Panc1 (cell line): ENCODE measurements at places on chromosomes 12 and 14. TPM values are rescaled to one million over a fixed set of nuclear protein-coding genes. Genes with fewer than 3 reads are reported as not detected.

Gene ACOT4
- total RNA-seq, result 2.7 TPM

Gene HOTAIR
- total RNA-seq, result 31.7 TPM

Gene LTBP2
- total RNA-seq, result 69.8 TPM

Gene KRT6A
- total RNA-seq, result not detected

Gene ACSS3
- total RNA-seq, result 0.10 TPM

- H3K27ac ChIP-seq, result no peak overlapping the region
- H3K4me1 ChIP-seq, result no peaks in the 10 kb centered on the region
- H3K36me3 ChIP-seq, result no peaks in the 10 kb centered on the region
- H3K27me3 ChIP-seq, result peaks cover 7% of the 10 kb centered on the region
These were observed 169.2 kb upstream of the MYL2 start for GRCh38 chr12:111089616-111090015.

GRCh38 chr14:39350866-39351265, 81.4 kb downstream of the FBXO33 start:
- peaks cover 5% of the 10 kb centered on the region; the same call in 1 of the 2 replicates for H3K36me3 ChIP-seq
- no peaks in the 10 kb centered on the region for H3K4me1 ChIP-seq
- H3K27ac ChIP-seq, result no peak overlapping the region
- H3K4me3 ChIP-seq, result no peak overlapping the region

GRCh38 chr12:43118234-43118633, 433.8 kb downstream of the ADAMTS20 start:
- no peak for DNase-seq
- H3K4me1 ChIP-seq, result no peaks in the 10 kb centered on the region
- no peak overlapping the region for H3K4me3 ChIP-seq
- no peak overlapping the region for H3K27ac ChIP-seq
- no peaks in the 10 kb centered on the region for H3K27me3 ChIP-seq
- H3K36me3 ChIP-seq, result no peaks in the 10 kb centered on the region

DNA sequence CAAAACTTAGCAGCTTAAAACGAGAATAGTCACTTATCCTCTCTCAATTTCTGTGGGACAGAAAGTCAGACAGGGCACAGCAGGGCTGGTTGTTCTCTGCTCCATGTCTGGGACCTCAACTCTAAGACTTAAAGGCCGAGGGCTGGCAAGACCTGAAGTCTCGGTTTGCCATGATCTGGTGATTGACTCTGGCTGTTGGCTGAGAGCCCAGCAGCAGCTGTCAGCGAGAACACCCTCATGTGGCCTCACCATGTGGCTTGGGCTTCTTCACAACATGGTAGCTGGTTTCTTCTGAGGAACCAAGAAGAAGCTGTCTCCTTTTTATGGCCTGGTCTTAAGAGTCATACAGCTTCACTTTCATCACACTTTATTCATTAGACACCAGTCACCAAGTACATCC, 1.7 kb upstream of the VASH1 start:
- no peak for DNase-seq
- H3K36me3 ChIP-seq, result no peaks in the 10 kb centered on the region; the same call in 1 of the 2 replicates
- H3K4me1 ChIP-seq, result no peaks in the 10 kb centered on the region
- H3K27me3 ChIP-seq, result no peaks in the 10 kb centered on the region

- H3K27me3 ChIP-seq, result no peaks in the 10 kb centered on the region; the same call in 1 of the 2 replicates
- H3K27ac ChIP-seq, result peak overlapping the region; percentile 94
- no peak for DNase-seq
These were observed 1.2 kb upstream of the PA2G4 start for GRCh38 chr12:56103066-56103711.

DNA sequence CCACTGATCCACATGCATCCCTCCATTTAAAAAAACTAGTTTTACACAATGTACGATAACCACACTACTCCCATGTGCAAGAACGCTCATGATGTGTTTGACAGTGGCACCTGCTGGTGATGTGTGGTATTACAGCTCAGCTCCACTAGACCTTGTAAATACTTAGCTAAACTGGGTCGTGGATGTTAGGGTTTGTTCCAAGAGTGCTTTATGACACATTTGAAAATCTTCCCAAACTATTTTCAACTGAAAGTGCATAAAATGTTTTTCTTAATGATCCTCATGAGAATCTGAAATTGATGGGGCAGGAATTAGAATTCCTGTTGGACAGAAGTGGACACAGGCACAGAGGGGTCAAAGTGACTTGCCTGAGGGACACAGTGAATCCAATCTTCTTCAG, 99.2 kb downstream of the SCARB1 start:
- DNase-seq, result no peak
- peaks cover 36% of the 10 kb centered on the region for H3K4me1 ChIP-seq
- H3K36me3 ChIP-seq, result no peaks in the 10 kb centered on the region
- no peak overlapping the region for H3K4me3 ChIP-seq

DNA sequence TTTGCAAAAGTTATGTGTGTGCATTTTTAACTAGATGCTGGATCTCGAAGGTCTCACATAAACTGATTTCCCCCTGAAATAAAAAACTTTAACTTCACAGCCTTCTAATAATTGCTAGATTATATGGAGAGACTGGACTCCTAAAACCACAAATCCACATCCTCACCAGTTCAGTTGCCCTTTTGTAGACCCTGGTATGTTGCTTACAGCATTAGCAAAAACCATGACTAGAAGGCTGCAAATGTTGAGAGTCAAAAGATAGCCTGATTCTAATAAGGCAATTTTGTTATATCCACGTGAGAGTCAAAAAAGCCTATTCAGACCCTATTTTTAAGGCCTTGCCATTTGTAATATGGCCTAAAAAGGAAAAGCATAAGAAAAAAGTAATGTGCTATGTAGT, 37.4 kb downstream of the RASSF8 start:
- no peaks in the 10 kb centered on the region for H3K27me3 ChIP-seq
- H3K27ac ChIP-seq, result peak overlapping the region; percentile 67; the same call in 1 of the 2 replicates
- no peak overlapping the region for H3K4me3 ChIP-seq
- H3K4me1 ChIP-seq, result peaks cover 33% of the 10 kb centered on the region
- no peaks in the 10 kb centered on the region for H3K36me3 ChIP-seq

DNA sequence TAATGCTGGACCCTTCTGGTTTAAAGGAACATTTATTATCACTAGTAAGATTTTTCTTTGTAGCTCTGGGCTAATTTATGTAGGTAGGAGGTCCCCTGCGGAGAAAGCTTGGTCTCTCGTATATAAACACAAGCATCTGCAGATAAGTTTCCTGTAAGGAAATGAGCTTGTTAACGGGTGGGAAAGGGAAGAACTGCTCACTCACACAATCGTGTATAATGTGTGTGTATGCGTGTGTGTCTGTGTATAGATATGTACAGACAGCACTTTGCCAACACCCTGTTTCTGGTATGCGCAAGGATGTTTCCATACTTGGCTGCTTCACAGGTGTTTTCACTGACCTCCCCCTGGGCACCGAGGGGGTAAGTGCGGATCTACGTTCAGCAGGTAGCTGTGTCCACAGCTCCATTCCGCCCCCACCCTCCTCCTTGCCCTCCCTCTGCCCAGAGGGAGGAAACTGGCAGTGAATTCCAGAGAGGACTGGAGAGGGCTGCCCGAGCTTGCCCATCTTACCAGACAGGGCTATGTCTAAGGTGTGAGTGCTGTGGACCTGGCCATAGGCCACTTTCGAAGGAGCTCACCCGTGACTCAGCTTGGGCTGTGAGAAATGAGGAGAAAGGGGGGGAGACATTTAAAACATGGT, 65.2 kb downstream of the NINJ2 start:
- no peak for DNase-seq
- no peaks in the 10 kb centered on the region for H3K36me3 ChIP-seq
- no peak overlapping the region for H3K4me3 ChIP-seq
- no peaks in the 10 kb centered on the region for H3K27me3 ChIP-seq
- peak overlapping the region; percentile 41; the same call in 1 of the 2 replicates for H3K27ac ChIP-seq
- H3K4me1 ChIP-seq, result peaks cover 10% of the 10 kb centered on the region

- no peak overlapping the region for H3K4me3 ChIP-seq
- no peak for DNase-seq
- no peaks in the 10 kb centered on the region for H3K36me3 ChIP-seq
- no peak overlapping the region for H3K27ac ChIP-seq
- H3K4me1 ChIP-seq, result peaks cover 2% of the 10 kb centered on the region; the same call in 1 of the 2 replicates
These were observed 19.1 kb upstream of the MAPKAPK5 start for GRCh38 chr12:111822886-111823285.

- no peaks in the 10 kb centered on the region for H3K36me3 ChIP-seq
- no peaks in the 10 kb centered on the region for H3K27me3 ChIP-seq
- H3K4me3 ChIP-seq, result no peak overlapping the region
These were observed 325.1 kb downstream of the BCL11B start for GRCh38 chr14:98946940-98947339.

DNA sequence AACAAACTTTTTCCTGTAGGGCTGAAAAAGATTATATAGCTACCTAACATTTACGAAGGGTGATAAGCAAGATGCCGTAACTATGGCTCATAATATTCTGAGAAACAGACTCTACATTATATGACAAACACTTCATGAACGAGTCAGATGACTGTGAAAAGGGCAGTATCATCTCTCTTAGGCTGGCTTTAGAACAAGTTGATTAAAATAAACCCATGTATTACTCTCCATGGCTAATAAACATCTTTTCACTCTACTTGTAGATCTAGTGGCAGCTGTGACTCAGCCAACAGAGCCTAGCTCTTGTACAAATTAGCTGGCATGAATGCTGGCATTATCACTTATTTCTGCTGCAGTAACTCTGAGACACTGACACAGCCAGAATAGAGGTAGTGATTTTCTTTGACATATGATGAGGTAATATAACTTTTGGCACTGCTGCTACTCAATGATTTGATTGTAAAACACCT, 47.1 kb downstream of the SLC2A13 start:
- H3K36me3 ChIP-seq, result no peaks in the 10 kb centered on the region
- peaks cover 15% of the 10 kb centered on the region; the same call in 1 of the 2 replicates for H3K4me1 ChIP-seq
- no peaks in the 10 kb centered on the region for H3K27me3 ChIP-seq
- H3K4me3 ChIP-seq, result no peak overlapping the region
- H3K27ac ChIP-seq, result no peak overlapping the region

- H3K27ac ChIP-seq, result no peak overlapping the region
- H3K27me3 ChIP-seq, result peaks cover 2% of the 10 kb centered on the region
- no peaks in the 10 kb centered on the region for H3K36me3 ChIP-seq
- no peak for DNase-seq
These were observed 98.9 kb downstream of the BCL11B start for GRCh38 chr14:99173086-99173485.

GRCh38 chr14:89524990-89525667, 108.1 kb upstream of the FOXN3 start:
- H3K36me3 ChIP-seq, result no peaks in the 10 kb centered on the region
- no peak for DNase-seq
- H3K27ac ChIP-seq, result no peak overlapping the region
- no peaks in the 10 kb centered on the region for H3K4me1 ChIP-seq

GRCh38 chr12:77384941-77385340, 319.6 kb upstream of the E2F7 start:
- H3K27me3 ChIP-seq, result no peaks in the 10 kb centered on the region
- H3K36me3 ChIP-seq, result no peaks in the 10 kb centered on the region; the same call in 1 of the 2 replicates
- no peak overlapping the region for H3K4me3 ChIP-seq
- no peak for DNase-seq
- no peak overlapping the region for H3K27ac ChIP-seq
- no peaks in the 10 kb centered on the region for H3K4me1 ChIP-seq

- H3K4me1 ChIP-seq, result no peaks in the 10 kb centered on the region
- H3K36me3 ChIP-seq, result no peaks in the 10 kb centered on the region
- H3K4me3 ChIP-seq, result no peak overlapping the region
- no peak overlapping the region for H3K27ac ChIP-seq
These were observed 125.6 kb upstream of the RPH3A start for GRCh38 chr12:112665958-112666357.

- no peaks in the 10 kb centered on the region for H3K4me1 ChIP-seq
- H3K27me3 ChIP-seq, result peaks cover 26% of the 10 kb centered on the region
- no peaks in the 10 kb centered on the region for H3K36me3 ChIP-seq
- no peak overlapping the region for H3K27ac ChIP-seq
- no peak overlapping the region for H3K4me3 ChIP-seq
These were observed 1.4 kb downstream of the TMTC1 start for GRCh38 chr12:29782285-29782870.

DNA sequence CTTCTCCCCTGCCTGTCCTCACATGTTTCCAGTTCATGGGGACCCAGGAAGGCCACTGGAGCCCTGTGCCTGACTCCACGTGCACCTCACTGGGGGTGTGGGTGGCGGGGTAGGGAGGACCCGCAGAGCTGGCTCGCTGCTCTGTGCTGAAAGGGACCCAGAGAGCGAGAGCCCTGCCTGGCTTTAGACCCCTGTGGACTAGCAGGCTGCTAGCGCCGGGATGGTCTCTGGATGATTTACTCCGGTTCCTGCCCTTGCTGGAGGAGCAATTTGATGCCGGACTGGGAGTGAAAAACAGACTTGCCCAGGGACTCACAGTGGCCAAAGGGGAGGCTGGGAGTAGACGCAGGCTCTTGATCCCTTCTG, 49.0 kb downstream of the NTF3 start:
- no peak for DNase-seq
- H3K4me1 ChIP-seq, result no peaks in the 10 kb centered on the region
- H3K4me3 ChIP-seq, result no peak overlapping the region

DNA sequence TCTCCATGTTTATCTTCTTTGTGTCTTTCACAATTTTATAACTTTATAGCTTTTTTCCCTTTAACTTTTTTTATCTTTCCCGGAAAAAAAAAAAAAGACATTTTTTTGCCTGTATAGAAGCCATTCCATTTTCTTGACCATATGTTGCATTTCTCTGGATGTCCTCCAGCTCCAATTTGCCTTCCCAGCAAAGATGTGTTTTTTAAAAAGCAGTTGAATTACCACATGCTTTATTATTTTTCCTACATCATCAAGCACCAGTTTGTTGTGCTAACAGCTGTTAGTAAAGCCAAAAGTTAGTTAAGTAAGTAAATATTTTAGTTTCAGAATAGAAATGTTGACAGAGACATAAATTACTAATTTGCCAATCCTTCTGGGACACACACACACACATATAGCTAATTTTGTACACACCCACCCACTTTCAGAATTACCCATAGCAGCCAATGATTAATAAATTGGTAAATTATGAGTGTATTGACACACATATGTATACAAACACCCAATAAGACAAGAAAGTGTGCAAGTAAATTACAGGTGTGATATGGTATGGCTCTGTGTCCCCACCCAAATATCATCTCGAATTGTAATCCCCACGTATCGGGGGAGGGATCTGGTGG, 118.3 kb downstream of the SLC38A6 start:
- H3K4me1 ChIP-seq, result peaks cover 7% of the 10 kb centered on the region; the same call in 1 of the 2 replicates
- no peak overlapping the region for H3K27ac ChIP-seq
- no peak overlapping the region for H3K4me3 ChIP-seq
- no peaks in the 10 kb centered on the region for H3K36me3 ChIP-seq
- no peak for DNase-seq

- no peaks in the 10 kb centered on the region for H3K36me3 ChIP-seq
- no peak overlapping the region for H3K4me3 ChIP-seq
- no peaks in the 10 kb centered on the region for H3K4me1 ChIP-seq
- H3K27me3 ChIP-seq, result no peaks in the 10 kb centered on the region
- DNase-seq, result no peak
These were observed 214.2 kb downstream of the KITLG start for GRCh38 chr12:88366101-88366500.
